ENCODE measurements at places on chromosomes 4 and X.

DNA sequence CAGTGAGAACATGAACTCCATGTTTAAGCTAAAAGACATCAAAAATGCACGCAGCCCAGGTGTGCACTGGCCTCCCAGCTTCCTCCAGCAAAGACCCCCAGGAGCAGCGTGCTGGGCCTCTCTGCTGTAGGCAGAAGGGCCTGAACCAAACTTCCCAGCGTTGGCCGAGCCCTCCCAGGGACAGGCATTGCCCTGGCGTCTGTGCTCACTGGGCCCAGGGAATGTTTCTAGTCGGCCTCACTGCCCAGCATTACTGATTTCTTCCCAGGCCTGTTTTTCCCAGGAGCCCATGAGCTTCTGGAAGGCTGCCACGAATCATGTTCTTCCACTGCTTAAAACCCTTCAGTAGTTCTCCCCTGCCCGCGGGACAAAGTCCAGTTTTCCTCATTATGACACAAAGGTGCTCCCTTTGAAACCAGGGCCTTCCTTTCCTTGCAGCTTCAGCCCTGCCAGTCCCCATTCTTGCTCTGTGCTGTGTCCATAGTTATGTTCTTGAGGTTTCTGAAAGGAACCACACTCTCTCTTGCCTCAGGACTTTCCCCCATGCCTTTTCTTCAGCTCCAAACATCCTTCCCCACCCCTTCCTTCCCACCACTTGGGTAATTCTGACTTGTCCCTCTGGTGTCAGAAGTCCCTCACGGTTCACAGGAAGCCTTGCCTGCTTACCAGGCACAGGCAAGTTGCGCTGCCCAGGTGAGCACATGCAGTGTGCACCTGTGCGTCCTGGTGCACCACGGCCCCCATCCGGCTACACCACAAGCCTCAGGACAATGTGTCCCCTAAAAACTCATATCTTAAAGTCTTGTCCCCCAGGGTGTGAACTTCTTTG, 93.4 kb upstream of the ENPP6 start:
- DNase-seq, result no peak

DNA sequence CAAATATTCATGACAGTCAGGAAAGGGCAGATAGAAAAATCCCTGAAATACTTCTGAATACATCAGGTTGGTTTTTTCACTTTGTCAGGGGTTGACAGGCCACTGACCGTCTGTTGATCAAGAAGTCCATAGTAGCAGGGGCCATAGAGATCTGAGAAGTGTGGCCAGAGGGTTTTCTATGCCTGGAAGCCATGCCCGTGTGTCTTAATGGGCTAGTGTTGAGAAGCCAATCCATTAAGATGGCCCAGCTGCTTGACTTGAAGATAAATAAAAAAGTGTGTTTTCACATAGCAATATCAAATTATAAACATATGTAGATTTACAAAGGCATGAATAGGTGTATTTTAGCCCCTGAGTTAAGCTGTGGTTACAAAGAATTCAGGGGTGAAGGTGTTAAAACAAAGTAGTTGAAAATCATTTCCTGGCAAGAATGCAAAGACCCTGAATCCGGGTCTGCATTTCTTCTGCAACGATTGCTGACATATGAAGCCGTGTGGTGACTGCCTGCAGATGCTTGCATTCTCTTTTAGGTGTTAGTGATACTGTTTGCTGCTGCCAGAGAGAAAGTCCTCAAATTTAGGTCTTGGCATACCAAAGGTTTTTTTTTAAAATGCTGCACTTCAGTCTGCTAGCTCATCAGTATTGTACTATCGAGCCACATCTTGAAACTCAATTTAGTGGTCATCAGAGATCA, 9.3 kb upstream of the LIMCH1 start:
- DNase-seq, result no peak

GRCh38 chr4:187632260-187632995, 363.1 kb upstream of the ZFP42 start:
- DNase-seq, result no peak

DNA sequence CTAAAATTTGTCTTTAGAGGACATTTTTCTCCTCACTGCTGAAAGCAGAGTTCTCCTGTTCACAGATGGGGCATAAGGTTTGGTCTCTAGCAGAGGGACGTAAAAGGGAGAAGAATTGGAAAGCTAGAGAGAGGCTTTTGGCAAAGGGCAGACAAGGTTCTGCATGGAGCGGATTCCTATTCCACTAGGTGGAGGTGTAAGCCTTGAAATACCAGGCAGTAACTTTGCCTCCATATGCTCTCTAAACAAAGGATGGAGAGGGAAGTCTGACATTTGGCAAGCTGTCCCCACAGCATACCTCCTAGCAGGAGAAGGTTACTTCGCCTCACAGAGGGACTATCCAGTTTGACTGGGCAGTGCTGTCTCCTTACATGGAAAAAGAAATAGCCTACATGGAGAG, 174.7 kb downstream of the DACH2 start:
- DNase-seq, result no peak

DNA sequence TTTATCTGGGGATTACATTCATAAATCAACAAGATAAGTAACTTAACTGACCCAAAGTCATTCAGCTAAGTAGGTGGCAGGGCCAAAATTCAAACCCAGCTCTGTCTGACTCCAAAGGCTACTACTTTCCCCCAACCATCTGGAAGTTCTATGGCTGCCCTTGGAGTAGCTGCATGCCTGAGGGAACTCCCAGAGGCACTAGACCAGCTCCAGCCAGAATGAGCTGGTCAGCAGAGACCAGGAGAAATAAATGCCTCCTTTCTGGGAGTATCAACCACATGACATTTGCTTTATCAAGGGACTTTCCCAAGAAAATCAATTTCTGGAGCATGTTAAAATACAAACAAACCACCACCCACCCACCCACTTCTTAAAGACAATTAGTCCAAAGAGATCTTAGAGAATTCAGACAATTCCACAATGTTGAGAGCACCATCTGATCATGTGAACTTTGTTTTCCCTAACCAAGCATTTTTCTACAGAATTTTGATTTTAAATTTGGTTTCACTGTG, 180.5 kb downstream of the EFHC2 start:
- DNase-seq, result no peak
